ENCODE measurements at places on chromosomes 7 and 10. TPM values are rescaled to one million over a fixed set of nuclear protein-coding genes. Genes with fewer than 3 reads are reported as not detected.

DNA sequence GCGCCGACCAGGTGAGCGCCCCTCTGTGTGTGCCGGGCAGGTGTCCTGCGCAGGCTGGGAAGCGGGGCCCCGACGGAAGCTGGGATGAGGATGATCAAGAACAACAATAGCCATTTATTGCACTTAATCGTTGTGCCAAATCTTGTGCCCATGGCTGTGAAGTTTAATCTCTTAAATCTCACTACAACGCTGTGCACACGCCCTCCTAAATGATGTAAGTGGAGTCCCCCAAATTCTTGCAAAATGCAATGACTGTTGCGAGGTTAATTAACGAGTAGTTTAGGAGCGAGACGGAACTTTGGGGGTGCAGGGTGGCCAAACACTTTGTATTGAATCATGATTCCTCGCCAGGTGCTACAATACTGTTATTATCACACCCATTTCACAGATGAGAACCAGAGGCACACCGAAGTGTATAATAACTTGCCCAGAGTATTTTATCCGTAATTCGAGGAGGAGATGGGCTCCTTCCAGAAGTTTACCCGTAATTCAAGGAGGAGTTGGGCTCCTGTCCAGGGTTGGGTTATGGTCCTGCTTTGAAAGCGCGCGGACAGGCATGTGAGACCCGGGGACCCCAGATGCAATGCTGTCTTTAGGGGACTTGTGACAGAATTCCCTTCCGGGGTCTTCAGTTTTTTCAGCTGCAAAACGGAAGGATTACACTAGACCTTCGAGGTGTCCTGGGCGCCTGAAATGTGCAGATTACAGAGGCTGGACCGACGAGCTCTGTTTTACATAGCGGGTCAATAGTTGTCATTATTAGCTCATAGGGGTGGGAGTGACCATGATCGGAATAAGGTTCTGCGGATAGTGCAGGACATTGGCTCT, 1.0 kb downstream of the FFAR4 start:
- peaks cover 19% of the 10 kb centered on the region for H3K4me1 ChIP-seq
- H3K4me3 ChIP-seq, result peak overlapping the region; percentile 41
- no peaks in the 10 kb centered on the region for H3K36me3 ChIP-seq
- peaks cover 11% of the 10 kb centered on the region for H3K27me3 ChIP-seq
- DNase-seq, result no peak

GRCh38 chr7:45149606-45150005, 8.0 kb upstream of the RAMP3 start:
- DNase-seq, result no peak
- peaks cover 3% of the 10 kb centered on the region for H3K27me3 ChIP-seq
- no peak overlapping the region for H3K4me3 ChIP-seq
- no peaks in the 10 kb centered on the region for H3K36me3 ChIP-seq
- no peak overlapping the region for H3K27ac ChIP-seq

- no peaks in the 10 kb centered on the region for H3K36me3 ChIP-seq
- no peak overlapping the region for H3K4me3 ChIP-seq
- no peaks in the 10 kb centered on the region for H3K4me1 ChIP-seq
- no peak for DNase-seq
- H3K27me3 ChIP-seq, result no peaks in the 10 kb centered on the region
- no peak overlapping the region for H3K27ac ChIP-seq
These were observed 17.0 kb downstream of the PRSS2 start for GRCh38 chr7:142787783-142788182.

Gene PLXDC2
- total RNA-seq, result 5.1 TPM

Gene CDHR3
- 2.5 TPM for total RNA-seq

DNA sequence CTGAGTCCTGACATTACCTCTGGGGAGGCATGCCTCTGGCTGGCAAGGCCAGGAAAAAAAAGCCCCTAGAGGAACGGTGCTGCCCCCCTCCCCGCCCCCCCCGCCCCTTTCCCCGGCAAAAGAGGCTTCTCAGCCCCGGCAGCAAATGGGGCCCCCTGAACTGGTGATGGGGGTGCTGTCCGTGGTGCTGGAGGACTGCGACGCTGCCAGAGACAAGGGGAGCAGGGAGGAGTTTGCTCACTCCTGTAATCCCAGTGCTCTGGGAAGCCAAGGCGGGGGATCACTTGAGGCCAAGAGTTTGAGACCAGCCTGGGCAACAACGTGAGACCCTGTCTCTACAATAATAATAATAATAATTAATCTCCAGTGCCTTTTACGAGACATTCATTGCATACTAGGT, 23.7 kb downstream of the SRRM3 start:
- no peaks in the 10 kb centered on the region for H3K4me1 ChIP-seq
- no peaks in the 10 kb centered on the region for H3K36me3 ChIP-seq
- no peak overlapping the region for H3K27ac ChIP-seq
- DNase-seq, result peak; percentile 55
- peaks cover 4% of the 10 kb centered on the region for H3K27me3 ChIP-seq
- H3K4me3 ChIP-seq, result no peak overlapping the region

Gene EN2
- not detected for total RNA-seq

GRCh38 chr7:79317728-79318127, 135.7 kb downstream of the MAGI2 start:
- no peaks in the 10 kb centered on the region for H3K36me3 ChIP-seq
- H3K27me3 ChIP-seq, result no peaks in the 10 kb centered on the region
- no peak overlapping the region for H3K4me3 ChIP-seq
- peaks cover 10% of the 10 kb centered on the region for H3K4me1 ChIP-seq
- no peak overlapping the region for H3K27ac ChIP-seq

DNA sequence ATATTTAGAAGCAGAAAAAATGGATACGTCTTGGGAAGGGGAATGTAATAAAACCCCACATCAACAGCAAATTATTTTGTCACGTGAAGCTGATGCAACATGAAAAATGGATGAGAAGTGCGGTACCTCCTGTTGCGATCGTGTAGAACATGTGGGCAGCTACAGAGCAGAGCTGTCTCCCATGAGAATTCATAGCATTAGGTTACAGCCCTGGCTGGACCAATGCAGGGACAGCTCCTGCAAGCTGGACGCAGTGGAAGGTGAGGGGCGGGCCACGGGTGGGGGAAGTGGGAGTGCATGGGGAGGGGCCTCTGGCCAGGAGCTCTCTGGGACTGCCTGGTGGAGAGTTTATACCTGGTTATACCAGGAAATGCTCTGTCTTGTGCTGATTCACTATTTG, 120.3 kb downstream of the GATA3 start:
- peaks cover 16% of the 10 kb centered on the region for H3K4me1 ChIP-seq
- no peak overlapping the region for H3K27ac ChIP-seq
- no peaks in the 10 kb centered on the region for H3K27me3 ChIP-seq
- no peaks in the 10 kb centered on the region for H3K36me3 ChIP-seq
- no peak overlapping the region for H3K4me3 ChIP-seq

GRCh38 chr10:16777473-16778370, 39.5 kb downstream of the RSU1 start:
- H3K27me3 ChIP-seq, result no peaks in the 10 kb centered on the region
- H3K27ac ChIP-seq, result no peak overlapping the region
- H3K4me3 ChIP-seq, result no peak overlapping the region
- no peaks in the 10 kb centered on the region for H3K36me3 ChIP-seq
- no peak for DNase-seq

DNA sequence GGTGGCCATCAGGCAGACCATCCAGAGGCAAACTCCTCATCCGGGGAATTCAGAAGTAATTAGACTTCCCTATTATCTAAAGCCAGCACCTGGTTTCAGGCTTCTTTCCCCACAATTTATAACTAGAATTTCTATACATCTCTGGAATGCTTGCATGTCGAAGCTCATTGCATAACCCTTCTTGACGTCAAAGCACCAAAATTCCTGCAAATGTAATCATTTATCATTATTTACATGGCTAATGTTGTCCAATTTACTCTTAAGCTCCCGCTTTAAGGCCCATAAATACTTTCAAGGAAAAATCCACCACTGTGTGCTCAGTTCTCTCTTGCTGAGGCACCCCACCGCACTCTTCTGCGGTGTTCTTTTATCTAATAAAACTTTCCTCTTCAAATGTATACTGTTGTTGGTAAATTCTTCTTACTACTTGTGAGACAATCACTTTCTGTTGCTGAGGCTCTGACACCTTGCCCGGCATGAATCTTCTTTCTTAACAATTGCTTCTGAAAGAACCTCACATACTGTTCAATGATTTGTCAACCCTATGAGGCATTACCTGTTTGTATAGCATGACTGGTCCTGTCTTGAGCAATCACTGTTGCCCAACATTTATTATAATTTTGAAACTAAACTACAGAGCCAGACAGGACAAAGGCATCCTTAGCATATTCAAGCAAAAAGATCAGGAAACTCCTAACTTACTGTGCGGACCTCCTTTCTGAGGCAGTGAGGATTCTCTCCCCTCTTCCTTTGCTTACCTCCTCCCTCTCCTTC, 17.4 kb upstream of the GPR141 start:
- H3K4me3 ChIP-seq, result no peak overlapping the region
- no peaks in the 10 kb centered on the region for H3K4me1 ChIP-seq
- H3K36me3 ChIP-seq, result no peaks in the 10 kb centered on the region
- peak overlapping the region; percentile 31 for H3K27ac ChIP-seq
- no peaks in the 10 kb centered on the region for H3K27me3 ChIP-seq

DNA sequence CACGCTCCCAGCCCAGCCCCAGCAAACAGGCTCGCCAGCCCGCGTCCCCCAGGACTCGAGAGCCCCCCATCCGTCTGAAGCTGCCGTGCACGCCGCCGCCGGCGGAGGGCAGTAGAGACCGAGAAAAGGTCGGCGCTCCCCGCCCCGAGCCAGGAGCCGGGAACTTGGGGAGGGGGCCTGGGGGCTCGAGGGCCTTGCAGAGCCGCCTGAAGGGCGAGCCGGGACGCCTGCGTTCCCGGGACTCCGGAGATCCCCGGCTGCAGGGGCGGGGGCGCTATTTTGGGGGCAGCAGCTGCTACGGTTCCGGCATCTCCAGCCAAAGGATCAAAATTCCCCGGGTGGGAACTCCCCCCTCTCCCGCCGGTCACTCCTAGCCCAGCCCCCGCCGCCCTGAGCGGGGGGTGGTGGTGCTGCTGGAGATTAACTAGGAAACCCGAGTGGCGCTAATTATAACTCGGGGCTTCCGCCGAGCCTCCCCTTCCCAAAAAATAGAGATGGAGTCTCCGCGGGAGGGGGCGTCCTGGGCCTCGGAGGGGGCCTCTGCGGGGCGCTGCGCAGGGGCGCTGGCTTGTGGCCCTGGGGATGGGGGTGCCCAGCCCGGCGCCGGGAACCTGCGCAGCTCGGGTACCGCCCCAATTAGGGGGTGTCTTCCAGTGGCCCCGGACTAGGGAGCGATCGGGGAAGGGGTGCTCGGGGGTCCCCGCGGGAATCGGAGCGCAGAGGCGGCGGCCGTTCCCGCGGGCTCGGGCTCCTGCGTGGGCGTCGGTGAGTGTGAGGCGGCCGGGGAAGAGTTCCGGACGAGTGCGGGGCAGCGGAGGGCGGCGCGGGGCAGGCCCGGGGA, 608 bp downstream of the ACHE start:
- H3K4me1 ChIP-seq, result peaks cover 17% of the 10 kb centered on the region
- DNase-seq, result peak; percentile 86
- no peak overlapping the region for H3K4me3 ChIP-seq
- H3K27me3 ChIP-seq, result no peaks in the 10 kb centered on the region
- H3K36me3 ChIP-seq, result no peaks in the 10 kb centered on the region

Gene MSRB2
- total RNA-seq, result 7.3 TPM

Gene CUZD1
- 0.17 TPM for total RNA-seq

DNA sequence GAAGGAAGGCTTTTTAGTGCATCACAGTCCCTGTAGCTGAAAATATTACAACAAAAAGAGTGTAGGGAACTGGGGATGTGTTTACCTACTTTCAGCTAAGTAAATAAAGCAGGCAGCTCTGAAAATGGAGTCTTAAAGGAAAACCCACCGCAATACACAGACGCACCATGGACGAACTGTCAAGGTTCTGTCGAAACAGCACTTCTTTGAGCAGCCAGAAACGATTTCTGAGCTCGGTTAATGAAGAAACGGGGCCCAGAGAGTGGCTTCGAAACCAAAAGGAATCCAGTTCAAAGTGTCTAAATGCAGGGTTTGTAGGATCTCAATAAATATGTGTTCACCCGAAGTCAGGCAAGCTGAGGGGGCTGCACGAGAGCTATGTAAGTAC, 275.4 kb upstream of the NEBL start:
- no peak for DNase-seq
- peaks cover 19% of the 10 kb centered on the region for H3K4me1 ChIP-seq
- no peaks in the 10 kb centered on the region for H3K27me3 ChIP-seq

DNA sequence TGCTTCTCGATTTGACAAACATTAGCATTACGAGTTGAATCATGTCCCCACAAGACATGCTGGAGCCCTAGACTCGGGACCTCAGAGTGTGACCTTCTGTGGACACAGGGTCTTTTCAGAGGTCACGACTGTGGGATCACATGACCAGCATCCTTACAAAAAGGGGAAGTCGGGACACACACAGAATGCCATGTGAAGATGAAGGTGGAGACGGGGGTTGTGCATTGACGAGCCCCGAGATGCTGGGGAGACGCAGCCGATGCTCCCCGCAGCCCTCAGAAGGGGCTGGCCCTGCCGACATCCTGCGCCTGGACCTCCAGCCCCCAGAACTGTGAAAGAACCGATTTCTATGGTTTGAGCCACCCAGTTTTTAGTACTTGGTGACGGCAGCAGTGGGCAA, 7.5 kb downstream of the ZFAND2A start:
- H3K27ac ChIP-seq, result no peak overlapping the region
- peaks cover 30% of the 10 kb centered on the region for H3K36me3 ChIP-seq

Gene PPRC1
- total RNA-seq, result 9.9 TPM

Gene ZNF804B
- not detected for total RNA-seq

Gene VPS37D
- 3.3 TPM for total RNA-seq

DNA sequence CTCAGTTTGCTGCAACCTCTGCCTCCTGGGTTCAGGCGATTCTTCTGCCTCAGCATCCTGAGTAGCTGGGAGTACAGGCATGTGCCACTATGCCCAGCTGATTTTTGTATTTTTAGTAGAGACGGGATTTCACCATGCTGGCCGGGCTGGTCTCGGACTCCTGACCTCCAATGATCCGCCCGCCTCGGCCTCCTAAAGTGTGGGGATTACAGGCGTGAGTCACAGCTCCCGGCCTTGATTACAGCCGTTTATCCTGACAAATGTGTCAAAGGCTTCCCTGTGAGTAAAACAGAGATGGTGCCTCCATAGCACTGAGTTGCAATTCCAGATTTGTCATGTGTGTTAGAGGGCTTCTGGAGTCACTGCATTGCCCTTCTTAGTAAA, 273.7 kb downstream of the CCDC3 start:
- DNase-seq, result no peak
- no peak overlapping the region for H3K4me3 ChIP-seq
- no peaks in the 10 kb centered on the region for H3K4me1 ChIP-seq
- H3K36me3 ChIP-seq, result no peaks in the 10 kb centered on the region
- no peaks in the 10 kb centered on the region for H3K27me3 ChIP-seq

DNA sequence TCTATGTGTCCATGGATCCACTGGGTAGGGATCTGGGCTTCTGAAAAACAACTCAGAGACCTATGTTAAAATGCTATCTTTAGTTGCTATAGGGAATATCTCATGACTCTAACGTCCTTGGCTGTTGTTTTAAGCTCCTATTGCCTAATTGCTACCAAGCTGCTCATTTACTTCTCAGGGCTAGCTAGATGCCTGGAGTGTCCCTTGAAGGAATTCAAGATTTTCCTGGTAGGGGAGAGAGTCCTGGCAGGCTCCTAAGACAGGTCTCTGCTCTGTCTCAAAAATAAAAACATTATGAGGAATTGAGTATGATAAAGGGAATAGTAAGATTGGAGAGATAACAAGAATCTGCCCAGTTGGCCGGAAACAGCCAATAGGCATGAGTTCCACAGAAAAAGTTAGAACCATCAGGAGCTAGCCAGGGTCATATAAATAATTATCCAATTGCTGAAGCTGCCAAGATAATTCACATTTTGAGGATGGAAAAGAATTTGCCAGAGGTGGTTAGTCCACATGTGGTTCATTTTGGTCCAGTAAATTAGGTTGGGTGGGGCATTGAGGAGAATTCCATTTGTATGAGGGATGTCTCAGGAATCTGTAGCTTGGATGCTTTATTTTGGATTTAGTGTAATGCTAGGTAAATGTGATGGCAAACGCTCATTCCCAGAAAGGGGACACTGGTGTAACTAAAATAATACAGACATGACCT, 362.7 kb upstream of the VSTM2A start:
- H3K4me1 ChIP-seq, result no peaks in the 10 kb centered on the region
- H3K27me3 ChIP-seq, result no peaks in the 10 kb centered on the region
- H3K27ac ChIP-seq, result no peak overlapping the region
- H3K36me3 ChIP-seq, result no peaks in the 10 kb centered on the region
- DNase-seq, result no peak
